Right ventricle myocardium superior (tissue), 1 donor: ENCODE measurements at places on chromosomes 4 and X. TPM values are rescaled to one million over a fixed set of nuclear protein-coding genes. Genes with fewer than 3 reads are reported as not detected.

GRCh38 chr4:14862891-14863290 lies 139.4 kb upstream of the CPEB2 start:
- peak; percentile 43 for DNase-seq

- no peak for DNase-seq
Observed at GRCh38 chr4:110034026-110034393, 121.3 kb downstream of the EGF start.

DNA sequence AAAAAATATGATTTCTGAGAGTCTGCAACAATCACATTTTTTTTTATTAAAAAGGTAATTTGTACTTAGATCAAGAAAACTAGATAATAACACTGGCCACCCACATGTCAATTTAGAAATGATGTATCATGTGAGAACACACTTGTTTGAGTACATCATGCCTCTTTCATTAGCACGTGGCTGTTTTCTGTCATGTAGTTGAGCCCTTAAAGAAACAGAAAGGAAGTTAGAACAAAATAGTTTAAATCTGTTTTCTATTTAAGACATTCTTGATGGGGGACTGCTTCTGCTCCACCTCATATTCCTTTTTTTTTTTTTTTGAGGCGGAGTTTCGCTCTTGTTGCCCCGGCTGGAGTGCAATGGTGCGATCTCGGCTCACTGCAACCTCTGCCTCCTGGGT lies 207.5 kb downstream of the NSUN7 start:
- DNase-seq = no peak

GRCh38 chrX:70452143-70452733 lies 7.6 kb downstream of the DLG3 start:
- DNase-seq = peak; percentile 69

- no peak for DNase-seq
Observed at GRCh38 chr4:184503869-184504300, 29.5 kb upstream of the IRF2 start.

GRCh38 chrX:74292808-74293123 lies 11.2 kb upstream of the ZCCHC13 start:
- no peak for DNase-seq

DNA sequence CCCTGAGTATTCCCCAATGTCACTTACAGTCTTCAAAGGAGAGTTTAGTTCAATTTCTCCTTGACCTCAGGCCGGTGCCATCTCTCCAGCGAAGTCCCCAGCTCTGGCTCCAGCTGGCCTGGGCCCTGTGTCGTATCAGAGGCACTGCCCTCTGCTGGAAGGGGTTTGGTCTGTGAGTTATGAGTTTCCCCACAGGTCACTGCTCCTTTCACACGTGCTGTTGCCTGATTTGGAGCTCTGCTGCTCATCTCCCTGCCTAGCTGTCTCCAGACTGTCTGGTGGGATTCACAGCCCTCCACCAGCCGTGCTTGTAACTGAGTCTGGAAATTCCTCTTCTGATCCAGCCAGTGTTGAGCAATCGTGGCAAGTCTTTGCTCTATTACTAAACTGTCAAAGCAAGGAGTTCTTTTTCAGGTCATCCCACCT lies at the start of gene RAP2C:
TSS of gene RAP2C (minus strand) at position 105 of the 426 bp plus-strand sequence. CDS start 2,179 bp downstream, outside the sequence.
- peak; percentile 83 for DNase-seq

DNA sequence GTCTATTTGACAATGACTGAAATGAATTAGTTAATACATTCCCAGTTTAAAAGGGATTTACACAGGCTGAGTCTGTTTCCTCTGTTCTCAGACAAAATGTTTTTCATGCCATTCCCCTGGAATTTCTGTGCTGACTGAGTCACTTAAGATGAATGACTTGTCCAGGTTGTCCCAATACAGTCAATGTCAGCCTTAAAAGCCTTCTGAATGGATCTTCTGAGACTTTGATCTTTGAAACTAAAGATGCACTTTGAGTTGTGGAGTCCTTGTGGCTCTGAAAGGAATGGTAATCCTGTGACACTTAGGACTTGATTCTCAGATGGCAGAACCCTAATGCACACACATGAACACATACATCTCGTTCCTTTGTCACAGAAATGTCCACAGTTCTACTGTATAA lies 622.2 kb upstream of the GRID2 start:
- DNase-seq = no peak

DNA sequence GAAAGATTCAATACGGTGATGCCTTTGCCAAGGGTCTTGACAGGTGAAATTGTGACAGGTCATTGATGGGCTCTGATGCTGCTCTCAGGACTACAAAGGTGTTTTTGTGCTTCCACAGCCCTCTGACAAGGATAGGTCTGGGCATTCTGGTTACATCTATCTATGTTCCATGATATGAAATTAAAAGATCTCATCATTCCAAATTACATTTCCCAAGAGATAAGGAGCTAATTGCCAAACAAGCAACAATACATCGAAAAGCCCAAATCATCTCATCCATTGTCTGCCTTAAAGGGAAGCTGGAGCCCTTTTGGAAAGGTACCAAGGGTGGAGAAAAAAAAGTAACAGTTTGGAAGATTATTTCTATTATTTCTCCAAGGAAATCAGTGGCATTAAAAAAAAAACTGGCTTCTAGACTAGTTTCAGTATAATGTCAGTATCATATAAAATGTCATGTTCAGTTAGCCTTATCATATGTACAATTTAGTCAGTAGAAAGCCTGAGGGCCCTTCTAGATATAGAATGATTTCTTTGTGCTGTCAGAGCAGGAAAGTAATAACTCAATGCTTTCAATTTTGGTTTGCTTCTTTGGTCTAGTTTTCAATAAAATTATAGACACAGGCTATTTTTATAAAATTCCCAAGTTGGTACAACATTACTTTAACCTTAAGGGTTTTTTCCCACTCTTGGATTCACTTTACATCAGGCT lies 224.5 kb upstream of the GPRIN3 start:
- no peak for DNase-seq

Gene ARMCX4
- total RNA-seq = 4.6 TPM

Gene GYG2
- total RNA-seq = 1.3 TPM

Gene CT47B1
- total RNA-seq = not detected

Gene MOB1B
- 22.0 TPM for total RNA-seq

Gene NLRP2B
- total RNA-seq = not detected

Gene MSX1
- 3.9 TPM for total RNA-seq

Gene GPC3
- total RNA-seq = 6.7 TPM

Gene YY2
- total RNA-seq = 0.35 TPM

Gene SORCS2
- 1.2 TPM for total RNA-seq

Gene FAM47A
- not detected for total RNA-seq
